SIG-M5 (cell line): ENCODE measurements at places on chromosomes 4 and X.

GRCh38 chr4:118113220-118113619, 78.9 kb downstream of the NDST3 start:
- no peak for DNase-seq

DNA sequence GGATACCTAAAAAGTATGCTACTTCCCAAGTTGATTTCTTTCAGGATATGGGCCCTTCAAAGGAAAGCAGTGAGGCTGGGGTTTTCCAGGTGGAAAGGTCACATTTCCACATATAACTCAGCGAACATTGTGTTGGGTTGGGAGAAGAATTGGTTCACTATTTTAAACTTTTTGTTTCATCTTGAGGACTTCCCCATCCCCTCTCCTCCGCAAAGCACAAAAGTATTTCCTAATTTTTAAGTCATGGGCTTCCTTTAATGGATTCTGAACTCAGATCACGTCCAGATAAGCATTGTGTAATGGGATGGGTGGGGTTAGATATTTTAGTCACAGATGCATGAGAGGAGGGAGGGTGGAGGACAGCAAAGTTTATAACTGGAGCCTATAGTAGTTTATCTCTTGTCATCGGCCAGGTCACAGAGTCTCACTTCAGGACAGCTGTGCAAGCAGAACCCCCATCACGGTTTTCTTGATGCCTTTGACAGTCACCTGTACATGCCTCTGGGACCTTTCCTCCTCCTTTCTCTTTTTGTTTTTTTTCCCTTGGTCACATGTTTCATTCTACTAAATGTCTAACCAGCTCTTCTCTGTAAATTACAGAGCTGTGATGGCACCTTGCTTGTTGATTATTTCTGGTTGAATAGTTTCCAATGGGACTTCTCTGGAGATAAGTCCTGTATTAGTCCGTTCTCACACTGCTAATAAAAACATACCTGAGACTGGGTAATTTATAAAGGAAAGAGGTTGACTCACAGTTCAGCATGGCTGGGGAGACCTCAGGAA, 115.4 kb downstream of the PTTG2 start:
- peak; percentile 79 for DNase-seq

DNA sequence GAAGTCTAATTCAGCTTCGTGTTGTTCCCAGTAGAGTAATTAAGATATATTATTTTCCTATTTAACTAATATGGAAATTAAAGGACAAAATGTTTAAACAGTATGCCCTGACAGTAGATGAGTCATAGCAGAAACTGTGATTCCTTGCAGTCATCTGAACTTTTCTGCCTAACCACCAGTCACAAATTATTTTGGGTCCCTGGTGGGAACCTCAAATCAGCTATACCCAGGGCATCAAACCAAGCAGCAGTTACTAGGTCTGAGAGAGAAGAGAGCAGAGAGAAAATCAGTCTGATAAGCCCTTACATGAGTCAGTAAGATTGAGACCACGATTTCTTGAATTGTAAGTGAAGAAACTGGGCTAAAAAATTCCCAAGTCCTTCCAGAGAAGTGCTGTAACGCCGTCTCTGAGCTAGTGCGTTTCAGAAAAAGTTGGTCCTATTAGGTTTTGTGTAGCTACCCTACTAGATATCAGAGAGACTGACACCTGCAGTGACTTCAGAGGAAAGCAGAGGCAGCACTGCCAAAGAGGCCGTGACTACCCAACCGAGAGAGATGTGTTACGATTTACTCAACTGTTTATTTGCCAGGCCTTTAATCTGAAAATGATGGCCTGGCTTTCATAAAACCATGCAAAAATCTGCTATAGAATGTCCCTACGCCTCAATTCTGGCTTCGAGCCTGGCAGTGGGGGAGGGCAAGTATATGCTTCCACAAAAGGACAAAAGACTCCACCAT, 21.7 kb upstream of the GPM6A start:
- no peak for DNase-seq

DNA sequence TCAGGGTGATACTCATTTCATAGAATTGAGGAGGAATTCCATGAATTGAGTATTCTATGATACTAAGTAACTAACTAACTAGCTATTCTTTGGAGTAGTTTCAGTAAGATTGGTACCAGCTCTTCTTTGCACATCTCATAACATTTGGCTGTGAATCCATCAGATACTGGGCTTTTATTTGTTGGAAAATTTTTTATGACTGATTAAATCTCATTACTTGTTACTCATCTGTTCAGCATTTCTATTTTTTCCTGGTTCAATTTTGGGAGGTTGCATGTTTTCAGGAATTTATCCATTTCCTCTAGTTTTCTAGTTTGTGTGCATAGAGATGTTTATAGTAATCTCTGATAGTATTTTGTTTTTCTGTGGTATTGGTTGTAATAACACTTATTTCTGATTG, 70.8 kb upstream of the FREM3 start:
- no peak for DNase-seq

DNA sequence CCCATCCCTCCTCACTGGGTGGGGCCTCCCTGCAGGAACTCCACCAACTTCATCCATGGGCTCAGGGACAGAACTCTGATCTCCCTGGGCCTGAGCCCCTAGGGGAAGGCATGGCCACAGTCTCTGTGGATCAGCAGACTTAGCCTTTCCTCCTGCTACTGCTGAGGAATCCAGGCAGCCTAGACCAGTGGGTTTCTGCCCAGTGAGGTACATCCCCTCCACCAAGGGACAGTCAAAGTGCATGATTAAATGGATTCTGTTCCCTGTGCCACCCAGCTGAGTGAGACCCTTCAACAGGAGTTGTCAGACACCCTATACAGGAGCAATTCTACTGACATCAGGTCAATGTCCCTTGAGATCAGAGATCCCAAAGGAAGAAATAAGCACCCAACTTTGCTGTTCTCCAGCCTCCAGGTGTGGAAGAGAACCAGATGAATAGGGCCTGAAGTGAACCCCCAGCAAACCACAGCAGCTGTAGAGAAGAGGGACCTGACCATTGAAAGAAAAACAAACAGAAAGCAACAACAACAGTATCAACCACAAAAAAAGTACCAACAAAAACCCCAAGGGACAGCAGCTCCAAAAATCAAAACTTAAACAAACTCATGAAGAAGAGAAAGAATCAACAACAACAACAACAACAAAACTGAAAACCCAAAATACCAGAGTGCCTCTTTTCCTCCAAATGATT, 84.8 kb downstream of the CHIC1 start:
- no peak for DNase-seq

DNA sequence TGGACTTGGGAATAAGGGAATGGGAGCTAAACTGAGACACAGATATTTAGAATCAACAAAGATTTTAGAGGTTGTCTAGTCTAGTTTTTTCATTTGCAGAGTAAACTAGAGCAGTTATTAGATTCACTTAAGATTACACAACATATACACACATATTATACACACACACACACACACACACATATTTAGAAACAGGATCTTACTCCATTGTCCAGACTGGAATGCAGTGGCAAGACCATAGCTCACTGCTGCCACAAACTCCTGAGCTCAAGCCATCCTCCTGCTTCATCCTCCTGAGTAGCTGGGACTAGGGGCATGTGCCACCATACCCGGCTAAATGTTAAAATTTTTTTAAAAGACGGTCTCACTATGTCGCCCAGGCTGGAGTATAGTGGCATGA, 127.8 kb downstream of the TSPAN5 start:
- DNase-seq = no peak

DNA sequence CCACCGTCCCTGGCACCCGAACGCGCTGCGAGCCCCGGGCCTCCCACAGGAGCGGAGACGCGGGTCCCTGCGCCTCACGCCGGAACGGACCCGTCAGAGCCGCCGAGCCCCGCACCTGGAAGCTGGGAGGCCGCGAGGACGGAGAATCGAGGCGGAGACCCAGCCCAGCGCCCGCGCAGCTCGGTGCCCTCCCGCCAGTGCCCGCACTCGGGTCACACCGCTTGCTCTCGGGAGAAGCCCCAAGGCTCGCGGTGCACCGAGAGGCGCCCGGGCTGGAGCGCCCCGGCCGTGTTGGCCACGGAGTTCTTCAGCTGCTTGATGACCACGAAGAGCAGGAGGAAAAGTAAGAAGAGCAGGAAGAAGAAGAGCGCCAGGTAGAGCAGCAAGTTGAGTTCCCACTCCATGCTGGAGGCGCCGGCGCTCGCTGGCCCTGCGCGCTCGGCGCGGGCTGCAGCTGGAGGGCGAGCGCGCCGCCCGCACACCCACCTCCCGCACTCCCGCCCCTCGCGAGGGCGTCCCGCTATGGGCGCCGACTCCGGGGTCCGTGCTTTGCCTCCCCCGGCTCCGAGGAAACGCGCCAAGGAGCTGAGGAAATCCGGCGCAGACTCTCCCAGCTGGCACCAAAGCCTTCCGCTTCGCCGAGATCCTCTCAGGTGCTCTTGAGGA, at the start of gene SMIM43:
SMIM43 (minus strand) TSS at position 463 of the 666 bp plus-strand sequence; CDS start at position 404, 59 bp downstream.
- DNase-seq = no peak

- DNase-seq = no peak
These were observed 8.7 kb upstream of the PPP3CA start for GRCh38 chr4:101355767-101356702.

GRCh38 chr4:27429364-27429871, 568.8 kb downstream of the STIM2 start:
- DNase-seq = no peak

DNA sequence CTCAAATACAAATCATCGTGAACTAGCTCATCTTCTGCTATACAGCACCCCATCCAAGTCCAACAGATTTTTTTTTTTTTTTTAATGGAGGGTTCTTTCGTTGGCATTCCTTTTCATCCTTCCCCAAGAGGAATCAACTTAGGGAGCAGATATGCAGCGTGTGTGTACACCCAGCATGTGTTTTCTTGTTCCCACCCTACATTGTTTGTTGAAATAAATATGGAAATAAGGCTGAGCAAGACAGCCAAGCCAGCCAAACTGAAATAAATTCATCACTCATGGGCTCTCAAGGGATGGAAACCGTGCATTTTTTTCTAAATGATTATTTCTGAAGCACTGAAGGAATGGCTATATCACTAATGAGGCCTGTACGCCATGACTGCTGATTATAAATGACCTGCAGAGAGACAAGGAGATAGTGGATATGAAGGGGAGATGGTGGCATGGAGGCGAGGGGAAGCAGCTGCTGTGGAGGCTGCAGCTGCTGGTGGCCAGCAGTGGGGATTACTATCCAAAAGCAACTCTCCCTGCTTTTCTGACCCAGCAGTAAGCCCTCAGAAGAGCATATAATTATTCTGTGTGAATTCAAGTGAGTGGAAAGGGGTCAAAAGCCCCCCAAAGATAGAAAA, 173.9 kb downstream of the MGST2 start:
- DNase-seq = no peak

GRCh38 chr4:173990126-173990868, 293.2 kb downstream of the FBXO8 start:
- DNase-seq = no peak

GRCh38 chr4:53105313-53105712, 243.2 kb downstream of the RASL11B start:
- no peak for DNase-seq

DNA sequence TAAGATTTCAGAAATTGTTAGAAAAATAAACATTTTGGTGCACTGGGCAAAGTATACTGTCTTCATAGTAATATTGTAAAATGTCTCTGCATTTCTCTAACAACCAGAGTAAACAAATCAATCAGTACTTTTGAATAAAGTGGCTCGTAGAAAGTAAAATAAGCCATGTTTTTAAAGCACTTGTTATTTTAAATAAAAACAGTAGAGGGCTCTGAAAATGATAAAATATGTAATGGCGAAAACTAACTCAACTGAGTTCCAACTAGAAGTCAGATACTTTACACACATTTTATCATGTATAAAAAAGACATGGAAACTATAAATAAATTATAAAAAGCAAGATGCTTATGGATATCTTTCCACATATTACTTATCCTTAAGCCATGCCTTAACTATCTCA, 1134.4 kb downstream of the PDHA2 start:
- DNase-seq = no peak

DNA sequence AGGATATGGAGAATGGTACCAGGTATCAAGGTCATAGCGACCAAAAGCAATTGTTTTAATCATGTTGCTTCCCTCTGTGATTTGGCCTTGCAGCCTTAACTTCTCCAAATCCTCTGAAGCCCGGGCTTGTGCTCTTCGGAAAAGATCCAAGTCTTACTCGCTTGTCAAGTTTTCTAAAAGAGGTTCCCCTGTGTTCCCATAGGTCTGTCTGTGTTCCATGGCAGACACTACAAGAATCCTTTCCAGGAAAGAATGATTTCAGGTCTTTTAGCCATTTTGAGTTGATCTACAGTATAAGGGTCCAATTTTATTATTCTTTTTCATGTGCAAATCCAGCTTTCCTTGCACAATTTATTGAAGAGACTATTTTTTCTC, 710.6 kb upstream of the DIAPH2 start:
- DNase-seq = no peak

- DNase-seq = no peak
These were observed 24.4 kb upstream of the PLK4 start for GRCh38 chr4:127856196-127856812.
